ENCODE measurements at places on chromosomes 4 and X. TPM values are rescaled to one million over a fixed set of nuclear protein-coding genes. Genes with fewer than 3 reads are reported as not detected.

- peaks cover 20% of the 10 kb centered on the region for H3K4me1 ChIP-seq
- no peaks in the 10 kb centered on the region for H3K27me3 ChIP-seq
- no peak for DNase-seq
- H3K36me3 ChIP-seq = peaks cover 34% of the 10 kb centered on the region
- no peak overlapping the region for H3K27ac ChIP-seq
- no peak overlapping the region for H3K4me3 ChIP-seq
Measured at GRCh38 chr4:165293927-165294649, 33.4 kb upstream of the MSMO1 start.

GRCh38 chr4:114626196-114626595 lies 27.6 kb downstream of the UGT8 start:
- no peak overlapping the region for H3K27ac ChIP-seq
- H3K36me3 ChIP-seq = no peaks in the 10 kb centered on the region
- H3K4me1 ChIP-seq = no peaks in the 10 kb centered on the region

GRCh38 chr4:123327346-123327745 lies 69.2 kb upstream of the SPRY1 start:
- H3K27me3 ChIP-seq = no peaks in the 10 kb centered on the region
- no peak overlapping the region for H3K4me3 ChIP-seq
- DNase-seq = no peak
- peaks cover 2% of the 10 kb centered on the region for H3K4me1 ChIP-seq
- H3K36me3 ChIP-seq = no peaks in the 10 kb centered on the region

DNA sequence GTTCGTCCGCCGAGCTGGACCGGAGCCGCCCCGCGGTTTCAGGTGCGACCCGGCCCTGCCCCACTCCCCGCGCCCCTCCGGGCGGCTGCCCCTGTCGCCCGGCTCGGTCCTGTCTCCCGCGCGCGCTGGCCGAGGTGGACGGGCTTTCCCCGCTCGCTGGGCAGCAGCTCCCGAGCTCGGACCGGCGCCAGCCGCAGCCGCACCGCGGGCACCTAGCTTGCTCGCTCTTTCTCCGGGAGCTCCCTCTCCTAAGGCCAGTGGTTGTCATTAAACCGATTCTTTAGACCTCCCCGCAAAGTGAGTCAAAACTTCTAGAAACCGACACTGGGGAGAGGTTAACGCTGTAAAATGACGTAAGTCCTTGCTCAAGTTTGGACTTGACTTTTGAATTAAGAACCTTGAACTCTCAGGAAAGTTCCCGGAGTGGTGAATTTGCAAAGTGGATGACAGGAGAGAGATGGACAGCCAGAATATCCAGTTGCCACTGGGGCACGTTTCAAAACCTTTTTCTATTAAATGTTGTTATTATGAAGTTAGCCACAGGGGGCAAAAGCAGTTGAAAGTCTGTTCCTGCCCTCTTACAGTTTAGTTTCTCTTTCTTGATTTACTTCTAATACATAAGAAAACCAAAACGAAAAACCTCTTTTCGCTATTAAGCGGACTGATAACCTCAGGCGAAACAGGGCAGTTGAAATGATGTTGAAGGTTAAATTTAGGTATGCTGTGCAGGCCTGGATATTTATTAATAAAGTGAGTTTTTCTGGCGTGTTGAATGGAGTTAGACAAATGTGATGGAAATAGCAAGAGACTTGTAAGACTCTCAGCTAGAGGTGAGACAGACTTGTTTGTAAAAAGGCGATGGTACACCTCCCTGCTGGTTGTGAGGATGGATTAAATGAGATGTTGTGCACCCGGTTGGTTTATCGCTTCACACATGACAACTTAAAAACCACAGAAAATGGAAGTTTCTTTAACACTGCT lies 847 bp downstream of the PI4K2B start:
- peak overlapping the region; percentile 90 for H3K4me3 ChIP-seq
- peaks cover 34% of the 10 kb centered on the region for H3K4me1 ChIP-seq
- H3K36me3 ChIP-seq = peaks cover 36% of the 10 kb centered on the region
- H3K27ac ChIP-seq = peak overlapping the region; percentile 98
- DNase-seq = no peak

DNA sequence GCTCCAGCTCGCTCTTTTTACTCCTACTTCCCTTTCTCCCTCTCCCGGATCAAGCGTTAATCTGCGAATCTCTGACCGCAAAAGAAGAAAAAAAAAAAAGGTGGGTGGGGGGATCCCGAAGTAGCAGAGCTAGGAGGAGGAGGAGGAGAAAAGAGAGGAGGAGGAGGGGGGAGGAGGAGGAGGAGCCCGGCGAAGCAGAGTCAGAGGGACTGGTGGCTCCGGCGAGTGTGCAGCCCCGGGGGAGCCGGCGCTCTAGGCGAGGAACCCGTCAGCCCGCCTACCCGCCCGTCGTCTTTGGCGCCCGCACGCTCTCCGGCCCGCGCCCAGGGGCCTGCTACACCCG lies at the start of gene NHSL2:
Gene NHSL2, plus strand, starts transcription at position 203 of the 343 bp plus-strand sequence.
- no peak within 1 kb of the TSS for H3K27ac ChIP-seq
- DNase-seq = no peak
- H3K4me3 ChIP-seq = peak within 1 kb of the TSS; percentile 54

DNA sequence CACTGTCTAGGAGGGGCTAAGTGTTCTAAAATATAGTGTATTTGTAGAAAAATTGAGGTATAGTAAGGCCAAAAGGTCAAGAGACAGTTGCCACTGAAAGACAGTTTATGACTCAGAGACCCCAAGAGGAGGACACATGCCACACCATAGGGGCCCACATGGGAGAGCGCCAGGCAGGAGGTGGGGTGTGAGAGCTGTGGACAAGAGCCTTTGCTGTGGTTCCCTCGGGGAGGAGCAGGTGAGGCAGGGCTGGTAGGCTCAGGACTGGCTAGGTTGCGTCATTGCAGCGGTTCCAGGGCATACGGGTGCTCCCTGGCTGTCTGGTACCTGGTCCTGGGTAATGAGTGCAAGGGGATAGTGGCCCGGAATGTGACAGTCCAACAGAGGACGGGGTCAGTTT lies 37.6 kb downstream of the CCNQ start:
- H3K27me3 ChIP-seq = no peaks in the 10 kb centered on the region
- no peak overlapping the region for H3K4me3 ChIP-seq
- H3K27ac ChIP-seq = no peak overlapping the region
- H3K36me3 ChIP-seq = no peaks in the 10 kb centered on the region
- H3K4me1 ChIP-seq = peaks cover 4% of the 10 kb centered on the region

DNA sequence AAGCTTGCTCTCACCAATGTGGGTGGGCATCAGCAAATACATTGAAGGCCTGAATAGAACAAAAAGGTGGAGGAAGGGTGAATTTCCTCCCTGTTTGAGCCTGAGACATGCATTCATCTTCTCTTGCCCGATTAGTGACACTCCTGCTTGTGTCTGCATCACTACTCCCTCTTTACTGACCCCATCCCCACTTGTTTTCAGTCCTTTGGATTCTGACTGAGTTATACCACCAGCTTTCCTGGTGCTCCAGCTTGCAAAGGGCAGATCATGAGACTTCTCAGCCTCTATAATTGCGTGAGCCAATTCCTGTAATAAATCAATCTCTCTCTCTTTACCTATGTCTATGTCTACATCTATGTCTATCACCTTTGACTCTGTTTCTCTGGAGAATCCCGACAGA lies 47.4 kb upstream of the DYNLT3 start:
- H3K36me3 ChIP-seq = no peaks in the 10 kb centered on the region
- no peaks in the 10 kb centered on the region for H3K27me3 ChIP-seq
- H3K4me3 ChIP-seq = no peak overlapping the region
- H3K4me1 ChIP-seq = no peaks in the 10 kb centered on the region
- no peak overlapping the region for H3K27ac ChIP-seq

DNA sequence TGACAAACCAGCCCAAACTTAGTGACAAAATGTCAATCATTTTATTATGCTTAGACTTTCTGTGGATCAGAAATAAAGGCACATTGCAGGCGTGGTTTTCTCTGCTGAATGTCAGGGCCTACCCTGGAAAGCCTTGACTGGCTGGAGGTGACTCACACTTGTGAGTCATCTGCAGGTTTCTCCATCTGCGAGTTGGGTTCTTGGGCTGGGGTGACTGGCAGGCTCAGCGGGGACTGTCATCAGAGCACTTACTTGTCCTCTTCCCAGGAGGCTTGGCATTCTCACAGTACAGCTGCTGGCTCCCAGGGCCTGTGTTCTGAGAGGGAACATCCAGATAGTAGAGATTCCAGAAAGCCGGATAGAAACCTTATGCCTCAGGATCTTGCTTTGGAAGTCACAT lies 153.8 kb upstream of the AGA start:
- H3K27me3 ChIP-seq = no peaks in the 10 kb centered on the region
- DNase-seq = peak; percentile 55
- H3K36me3 ChIP-seq = no peaks in the 10 kb centered on the region
- peaks cover 8% of the 10 kb centered on the region for H3K4me1 ChIP-seq

GRCh38 chrX:39955625-39956024 lies 142.1 kb downstream of the BCOR start:
- peaks cover 4% of the 10 kb centered on the region for H3K4me1 ChIP-seq
- no peak for DNase-seq
- no peaks in the 10 kb centered on the region for H3K36me3 ChIP-seq
- no peaks in the 10 kb centered on the region for H3K27me3 ChIP-seq

DNA sequence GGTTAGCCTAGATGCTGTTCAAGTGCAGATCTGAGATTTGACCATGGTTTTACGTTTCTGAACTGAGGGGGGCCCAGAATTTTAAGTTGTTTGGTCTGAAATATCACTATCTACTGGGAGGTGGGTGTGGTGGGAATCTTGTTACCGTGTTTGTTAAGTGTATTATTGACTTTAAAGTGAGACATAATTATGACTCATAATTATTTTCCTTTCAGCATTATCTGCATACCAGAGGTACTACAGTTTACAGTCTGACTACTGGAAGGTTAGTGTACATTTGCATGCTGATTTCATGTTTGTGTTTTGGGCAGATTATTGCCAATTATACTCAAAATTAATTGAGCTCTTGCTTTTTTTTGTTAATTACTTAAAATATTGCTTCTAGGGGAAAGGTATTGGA lies 101.5 kb downstream of the KDM6A start:
- peaks cover 12% of the 10 kb centered on the region for H3K4me1 ChIP-seq
- H3K27ac ChIP-seq = no peak overlapping the region
- peaks cover 67% of the 10 kb centered on the region for H3K36me3 ChIP-seq
- H3K27me3 ChIP-seq = no peaks in the 10 kb centered on the region
- DNase-seq = no peak

- no peaks in the 10 kb centered on the region for H3K4me1 ChIP-seq
- no peak overlapping the region for H3K4me3 ChIP-seq
- peaks cover 7% of the 10 kb centered on the region for H3K36me3 ChIP-seq
- no peak for DNase-seq
- no peaks in the 10 kb centered on the region for H3K27me3 ChIP-seq
Measured at GRCh38 chr4:123579961-123580360, 183.4 kb downstream of the SPRY1 start.

DNA sequence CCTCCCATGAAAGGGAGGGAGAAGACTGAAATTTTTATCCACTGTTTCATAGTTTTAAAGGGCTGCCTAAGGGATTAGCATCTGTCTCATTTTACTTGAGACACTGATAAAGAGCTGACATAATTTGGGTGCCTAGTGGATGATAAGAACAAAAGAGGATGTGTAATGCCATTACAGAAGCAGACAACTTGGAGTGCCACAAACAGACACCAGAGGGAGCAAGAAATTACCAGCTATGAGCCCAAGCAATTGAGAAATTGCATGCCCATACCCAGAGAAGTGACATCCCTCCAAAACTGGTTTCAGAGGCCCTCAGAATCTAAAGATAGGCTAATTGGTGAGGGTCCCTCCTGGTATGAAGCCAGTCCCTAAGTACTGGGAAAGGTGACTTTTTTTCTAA lies 38.5 kb upstream of the POU3F4 start:
- no peaks in the 10 kb centered on the region for H3K36me3 ChIP-seq
- H3K4me1 ChIP-seq = no peaks in the 10 kb centered on the region
- H3K4me3 ChIP-seq = no peak overlapping the region

GRCh38 chrX:101619364-101619763 lies 1.6 kb upstream of the ARMCX6 start:
- peaks cover 16% of the 10 kb centered on the region for H3K36me3 ChIP-seq
- H3K27ac ChIP-seq = peak overlapping the region; percentile 54
- no peak for DNase-seq

DNA sequence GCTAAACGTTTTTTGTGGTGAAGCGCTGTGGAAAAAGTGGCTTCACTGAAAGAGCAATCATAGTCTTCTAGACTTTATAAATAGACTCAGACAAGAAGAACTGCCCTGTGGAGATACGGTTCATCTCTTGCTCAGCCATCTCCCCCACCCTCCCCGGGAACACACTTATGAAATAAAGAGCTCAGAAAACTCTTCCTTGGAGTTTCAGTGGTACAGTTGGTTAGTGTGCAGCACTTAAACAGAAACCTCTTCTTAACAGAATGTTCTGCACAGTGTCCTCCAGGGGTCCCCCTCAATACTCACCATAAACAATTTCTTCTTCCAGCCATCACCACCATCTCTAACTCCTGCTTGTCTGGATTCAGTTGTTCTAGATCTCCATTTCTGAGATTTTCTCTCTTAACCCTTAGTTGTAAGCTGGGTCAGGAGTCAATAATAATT lies 313.0 kb downstream of the ARHGAP10 start:
- H3K27ac ChIP-seq = no peak overlapping the region
- H3K4me1 ChIP-seq = peaks cover 24% of the 10 kb centered on the region
- no peaks in the 10 kb centered on the region for H3K27me3 ChIP-seq
- no peak overlapping the region for H3K4me3 ChIP-seq
- peaks cover 4% of the 10 kb centered on the region for H3K36me3 ChIP-seq
- DNase-seq = peak; percentile 12

GRCh38 chr4:6343939-6344408 lies 74.3 kb downstream of the WFS1 start:
- no peaks in the 10 kb centered on the region for H3K4me1 ChIP-seq
- no peak overlapping the region for H3K27ac ChIP-seq
- H3K36me3 ChIP-seq = no peaks in the 10 kb centered on the region
- H3K4me3 ChIP-seq = no peak overlapping the region
- no peak for DNase-seq

DNA sequence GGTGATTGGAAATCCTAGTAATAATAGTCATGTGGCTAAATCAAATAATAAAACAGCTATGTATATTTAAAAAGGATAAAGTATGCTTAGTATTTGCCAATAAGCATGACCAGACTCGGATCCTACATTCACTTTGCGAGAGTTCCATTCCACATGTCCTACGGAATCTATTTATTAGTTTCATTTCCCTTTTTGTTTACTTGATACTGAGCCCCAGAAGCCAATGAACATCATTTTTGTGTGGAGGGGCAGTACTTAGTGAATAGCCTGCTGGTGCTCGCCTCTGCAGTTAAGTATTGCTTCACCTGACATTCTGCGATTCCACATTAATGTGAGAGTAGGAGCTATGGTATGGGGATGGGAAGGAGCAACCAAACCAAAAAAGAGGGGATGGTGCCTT lies 58.5 kb upstream of the NAP1L5 start:
- H3K27ac ChIP-seq = no peak overlapping the region
- no peak overlapping the region for H3K4me3 ChIP-seq
- no peaks in the 10 kb centered on the region for H3K36me3 ChIP-seq
- peaks cover 10% of the 10 kb centered on the region for H3K27me3 ChIP-seq

ASMT gene
- total RNA-seq = 0.54 TPM

TXLNG gene
- 28.1 TPM for total RNA-seq

HPGDS gene
- not detected for total RNA-seq

MAGEA8 gene
- total RNA-seq = not detected

MAGEC2 gene
- not detected for total RNA-seq

ALAS2 gene
- total RNA-seq = not detected
